ENCODE measurements at places on chromosomes 1 and 21. TPM values are rescaled to one million over a fixed set of nuclear protein-coding genes. Genes with fewer than 3 reads are reported as not detected.

Gene SPRR2E
- total RNA-seq: not detected

Gene MSH4
- not detected for total RNA-seq

- DNase-seq: no peak
Measured at GRCh38 chr1:203072911-203073310, 12.9 kb downstream of the MYOG start.

DNA sequence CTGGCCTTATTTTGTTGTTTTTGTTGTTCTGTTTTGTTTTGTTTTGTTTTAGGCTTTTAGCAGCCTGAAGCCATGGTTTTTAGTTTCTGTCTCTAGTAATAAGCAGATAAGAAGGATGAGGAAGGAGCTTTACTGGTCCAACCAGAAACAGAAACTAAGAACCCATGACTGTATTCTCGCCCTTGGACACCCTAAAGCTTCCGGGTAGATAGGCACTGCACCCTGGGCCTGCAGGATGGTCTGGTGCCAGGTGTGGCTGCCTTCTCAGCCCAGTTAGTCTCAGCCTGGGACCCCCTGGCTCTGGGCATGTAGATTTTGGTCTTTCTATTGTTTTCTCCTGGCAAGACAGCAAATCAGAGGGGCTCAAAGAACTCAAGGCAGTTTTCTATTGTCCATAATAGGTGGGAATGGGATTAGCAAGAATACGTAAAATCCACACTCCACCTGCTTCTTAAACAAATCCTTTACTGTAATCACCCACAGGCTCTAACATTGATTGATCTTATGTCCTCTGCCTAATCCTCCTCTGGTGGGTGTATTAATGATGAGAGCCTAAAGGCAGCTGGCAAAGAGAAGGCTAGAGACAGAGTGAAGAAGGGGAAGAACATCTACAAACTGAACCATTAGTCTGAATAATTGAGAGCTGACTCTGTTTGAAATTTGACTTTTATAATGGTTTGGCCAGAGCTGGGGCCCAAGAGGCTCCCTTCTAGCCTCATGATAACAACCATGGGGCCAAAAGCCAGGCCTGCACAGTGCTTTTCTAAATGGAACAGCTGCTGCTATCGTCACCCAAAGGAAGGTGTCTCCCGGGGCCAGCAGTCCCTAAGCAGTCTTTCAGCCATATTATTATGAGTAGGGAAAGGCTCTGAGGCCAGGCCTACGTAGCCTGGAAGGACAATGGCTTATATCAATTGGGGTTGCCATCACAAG lies 106.8 kb upstream of the ATP1A1 start:
- DNase-seq: no peak

DNA sequence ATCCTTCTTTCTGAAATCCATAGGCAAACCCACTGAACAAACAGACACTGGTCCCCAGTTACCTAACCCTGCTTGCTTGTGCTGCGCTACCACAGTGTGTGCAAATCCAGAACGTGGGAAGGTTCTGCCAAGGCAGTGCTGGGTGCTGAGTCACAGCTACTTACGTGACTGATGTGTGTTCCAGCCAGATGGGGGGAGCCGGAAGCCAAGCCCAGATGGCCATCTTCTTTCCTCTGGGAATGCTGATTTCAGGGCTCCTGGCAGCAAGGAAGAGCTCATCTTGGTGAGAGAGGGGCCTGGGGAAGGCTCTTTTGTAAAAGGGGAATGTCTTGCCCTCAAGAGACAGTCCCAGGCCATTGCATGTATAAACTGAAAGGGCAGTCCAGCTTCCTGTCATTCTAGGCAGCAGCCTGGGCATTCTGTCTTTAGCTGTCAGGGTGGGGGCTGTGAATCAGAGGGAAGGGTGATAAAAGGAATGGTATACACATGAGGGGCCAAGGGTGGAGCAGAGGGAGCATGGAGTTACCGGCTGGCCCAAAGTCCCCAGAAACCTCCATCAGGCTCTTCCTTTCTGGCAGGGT lies 54.1 kb downstream of the CD46 start:
- no peak for DNase-seq

Gene SMAP2
- 9.4 TPM for total RNA-seq

- no peak for DNase-seq
Measured at GRCh38 chr1:200867018-200867811, 5.6 kb upstream of the GPR25 start.

GRCh38 chr1:59569198-59569597 lies 245.6 kb upstream of the HOOK1 start:
- no peak for DNase-seq

- DNase-seq: no peak
Measured at GRCh38 chr21:42811960-42812359, 67.4 kb downstream of the WDR4 start.

DNA sequence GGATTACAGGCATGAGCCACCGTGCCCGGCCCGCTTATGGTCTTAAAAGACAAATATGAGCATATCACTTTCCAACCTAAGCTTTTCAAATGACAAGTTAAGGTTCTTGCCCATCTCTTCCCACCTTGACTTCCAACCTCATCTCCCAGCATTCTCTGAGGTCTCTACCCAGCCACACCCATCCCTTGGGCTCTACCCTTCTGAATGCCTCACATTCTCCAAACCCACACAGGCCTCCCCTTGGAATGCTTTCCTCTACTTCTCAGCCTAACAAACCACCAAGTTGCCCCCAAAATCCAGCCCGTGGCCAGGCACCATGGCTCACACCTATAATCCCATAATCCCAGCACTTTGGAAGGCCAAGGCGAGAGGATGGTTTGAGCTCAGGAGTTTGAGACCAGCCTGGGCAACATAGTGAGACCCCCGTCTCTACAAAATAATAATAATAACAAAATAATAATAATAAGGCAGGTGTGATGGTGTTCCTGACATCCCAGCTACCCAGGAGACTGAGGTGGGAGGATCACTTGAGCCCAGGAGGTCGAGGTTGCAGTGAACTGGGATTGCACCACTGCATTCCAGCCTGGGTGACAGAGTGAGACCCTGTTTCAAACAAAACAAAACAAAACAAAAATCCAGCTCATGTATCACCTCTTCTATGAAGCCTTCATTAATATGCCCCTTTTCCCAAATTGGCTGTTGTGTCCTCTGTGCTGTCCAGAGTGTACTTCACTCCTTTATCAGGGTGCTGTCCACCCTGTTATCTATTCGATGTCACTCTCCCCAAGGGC lies 11.2 kb downstream of the DCST2 start:
- DNase-seq: no peak

Gene NGF
- not detected for total RNA-seq

GRCh38 chr1:205561501-205562203 lies 57.2 kb downstream of the CDK18 start:
- DNase-seq: no peak

Measured in neural progenitor cell (in vitro differentiated cells).